Brain pericyte (primary cell): ENCODE measurements at places on chromosomes 4 and X.

DNA sequence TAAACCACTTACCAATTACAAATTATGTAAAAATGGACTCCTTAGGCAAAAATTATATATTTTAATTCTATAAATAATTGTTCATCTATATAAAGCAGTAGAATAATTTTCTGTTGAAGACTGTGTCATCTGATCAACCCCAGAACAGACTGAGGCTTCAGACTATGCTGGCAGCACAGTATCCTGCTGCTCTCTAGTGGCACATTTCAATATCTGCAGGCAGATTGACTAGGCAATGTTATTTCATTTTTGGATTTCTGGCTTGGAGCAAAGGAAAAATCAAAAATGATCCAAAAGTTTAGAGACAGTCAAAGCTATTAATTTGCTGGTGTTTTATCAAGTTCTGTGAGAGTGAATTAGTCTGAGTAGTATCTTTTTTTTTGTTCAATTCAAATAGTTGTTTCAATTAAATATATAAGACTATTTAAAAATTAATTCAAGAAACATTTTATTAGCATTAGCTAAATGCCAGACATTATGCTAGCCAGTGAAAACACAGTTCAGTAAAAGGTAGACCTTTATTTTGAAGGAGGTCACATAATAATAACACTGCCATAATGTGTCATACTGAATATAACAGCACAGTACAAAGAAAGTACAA is 21.3 kb upstream of the SULT1E1 start:
- no peak for DNase-seq

DNA sequence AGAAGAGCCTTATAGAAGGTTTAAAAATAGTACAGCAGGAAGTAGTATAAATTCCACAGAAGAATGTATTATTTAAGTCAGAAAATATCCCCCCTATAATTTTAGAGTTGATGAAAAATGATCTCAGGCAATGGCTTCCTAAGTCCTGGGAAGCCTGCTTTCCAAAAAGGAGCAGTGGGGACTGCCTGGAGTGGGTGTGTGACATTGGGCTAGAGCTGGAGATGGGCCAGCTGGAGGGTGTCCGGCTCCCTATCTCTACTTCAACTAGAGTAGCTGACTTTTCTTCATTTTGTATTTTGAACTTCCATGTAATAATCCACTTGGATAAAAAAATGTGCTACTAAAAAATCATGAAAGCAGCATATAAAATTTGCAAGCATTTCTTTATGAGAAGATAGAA is 253.9 kb downstream of the ANK2 start:
- no peak for DNase-seq

DNA sequence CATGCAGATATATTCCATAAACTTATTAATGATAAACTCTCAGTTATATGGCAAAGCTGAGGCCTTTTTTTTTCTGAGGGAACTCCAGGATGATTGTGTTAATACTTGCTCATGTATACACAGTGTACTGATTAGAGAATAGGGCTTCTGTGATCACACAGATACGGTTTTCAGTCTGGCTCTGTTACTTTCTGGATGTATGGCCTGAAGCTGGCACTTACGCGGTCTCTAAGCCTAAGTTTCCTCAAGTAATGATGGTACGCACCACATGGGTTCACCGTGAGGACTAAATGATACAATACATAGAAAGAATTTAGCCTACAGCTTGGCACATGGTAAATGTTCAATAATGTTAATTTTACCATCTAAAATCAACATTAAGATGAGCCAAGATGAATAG is 73.8 kb downstream of the SEC24D start:
- no peak for DNase-seq

DNA sequence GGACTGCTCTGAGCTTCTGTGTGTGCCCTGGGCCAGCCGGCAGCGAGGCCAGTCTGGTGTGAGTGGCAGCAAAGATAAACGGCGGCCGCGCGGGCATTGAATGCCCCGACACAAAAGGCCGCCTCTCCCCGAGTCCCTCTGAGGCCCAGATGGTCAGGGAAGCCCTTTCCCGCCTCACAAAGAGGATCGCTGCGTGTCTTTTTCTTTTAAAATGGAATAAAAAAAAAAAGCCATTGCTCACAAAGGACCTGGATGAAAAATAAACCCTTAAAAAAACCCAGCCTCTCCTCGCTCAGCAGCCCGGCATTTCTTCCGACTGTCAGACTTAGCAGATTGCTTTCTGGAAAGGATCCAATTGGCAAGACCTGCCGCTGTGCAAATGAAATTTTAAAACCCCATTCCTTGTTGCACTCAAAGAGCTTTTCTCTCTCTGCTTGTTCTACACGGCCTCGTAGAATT is 578.7 kb downstream of the BCOR start:
- DNase-seq: no peak

GRCh38 chrX:31209005-31209628 is 137.3 kb upstream of the FTHL17 start:
- DNase-seq: no peak

GRCh38 chr4:87978681-87979080 is 3.2 kb downstream of the SPP1 start:
- DNase-seq: no peak

- DNase-seq: no peak
Measured at GRCh38 chr4:15250021-15250441, 177.8 kb upstream of the C1QTNF7 start.

DNA sequence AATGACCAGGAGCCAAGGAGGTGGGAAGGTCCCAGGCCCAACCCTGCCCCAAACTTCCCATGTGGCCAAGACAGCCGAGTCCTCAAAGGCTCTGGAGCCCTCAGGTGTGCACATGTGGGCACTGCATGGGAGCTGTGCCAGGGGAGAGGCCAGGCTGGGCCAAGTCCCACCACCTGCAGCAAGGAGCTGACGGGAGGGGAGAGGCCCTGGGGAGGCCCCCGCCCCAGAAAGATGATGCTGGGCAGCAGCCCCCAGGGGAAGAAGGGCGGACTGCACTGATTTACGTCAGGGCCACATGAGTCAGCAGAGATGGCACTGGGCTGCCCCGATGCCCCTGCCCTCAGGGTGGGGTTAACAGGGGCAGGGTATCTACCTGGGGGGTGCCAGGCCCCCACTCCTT is 1.4 kb downstream of the L1CAM start:
- DNase-seq: no peak

DNA sequence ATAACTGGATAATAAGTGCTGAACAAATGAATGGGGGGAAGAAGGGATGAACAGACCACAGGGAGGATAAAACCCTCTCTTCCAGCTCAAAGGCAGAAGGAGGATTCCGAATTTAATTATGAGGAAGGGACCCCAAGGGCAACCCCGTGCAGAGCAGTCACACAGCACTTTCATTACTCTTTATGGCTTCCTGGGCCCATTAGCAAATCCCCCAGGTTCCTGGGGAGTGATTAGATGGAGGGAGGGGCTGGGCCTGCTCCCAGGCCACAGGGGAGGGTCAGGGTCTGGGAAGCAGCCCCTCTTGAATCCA is 67.1 kb downstream of the PPP2R2C start:
- no peak for DNase-seq

DNA sequence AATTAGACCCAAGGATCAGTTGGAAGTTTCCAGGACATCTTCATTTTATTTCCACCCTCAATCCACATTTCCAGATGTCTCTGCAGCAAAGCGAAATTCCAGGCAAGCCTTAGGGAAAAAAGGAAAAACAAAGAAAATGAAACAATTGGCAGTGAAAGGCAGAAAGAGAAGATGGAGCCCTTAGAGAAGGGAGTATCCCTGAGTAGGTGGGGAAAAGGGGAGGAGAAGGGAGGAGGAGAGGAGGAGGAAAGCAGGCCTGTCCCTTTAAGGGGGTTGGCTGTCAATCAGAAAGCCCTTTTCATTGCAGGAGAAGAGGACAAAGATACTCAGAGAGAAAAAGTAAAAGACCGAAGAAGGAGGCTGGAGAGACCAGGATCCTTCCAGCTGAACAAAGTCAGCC is at the start of gene PLP1:
PLP1 (plus strand) TSS at position 295 of the 400 bp plus-strand sequence. CDS start 156 bp downstream, outside the sequence.
- no peak for DNase-seq

DNA sequence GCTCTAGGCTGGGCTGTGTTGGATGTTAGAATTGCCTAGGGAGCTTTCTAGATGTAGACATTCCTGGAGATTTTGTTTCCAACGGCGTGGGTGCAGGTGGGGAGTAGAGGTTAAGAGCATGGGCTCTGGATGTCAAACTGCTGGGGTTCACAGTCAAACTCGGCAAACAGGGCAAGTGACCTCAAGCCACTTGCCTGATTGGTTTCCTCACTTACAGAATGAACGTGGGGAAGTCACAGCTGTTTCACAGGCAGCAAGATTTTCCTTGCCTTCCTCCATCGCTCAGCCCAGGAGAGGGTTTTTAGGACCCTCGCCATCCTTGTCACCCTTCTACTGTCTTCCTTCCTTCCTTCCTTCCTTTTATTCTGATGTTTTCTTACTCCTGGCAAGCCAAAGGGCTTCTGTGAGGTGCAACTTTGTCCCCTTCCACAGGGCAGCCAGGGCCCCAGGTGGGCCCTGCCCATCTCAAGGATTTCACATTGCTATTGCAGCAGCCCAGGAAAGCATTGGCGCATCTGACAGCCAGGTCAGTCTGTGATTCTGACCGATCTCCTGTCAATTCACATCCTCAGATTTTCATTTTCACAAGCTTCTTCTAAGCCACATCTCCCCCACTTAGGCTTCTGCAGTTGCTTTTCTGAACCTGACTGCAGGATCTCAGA is 7.0 kb downstream of the RTL5 start:
- DNase-seq: no peak
